ENCODE measurements at places on chromosomes 11 and 22. TPM values are rescaled to one million over a fixed set of nuclear protein-coding genes. Genes with fewer than 3 reads are reported as not detected.

Gene SLC22A8
- not detected for polyA plus RNA-seq

GRCh38 chr22:47188261-47189055 is 426.0 kb downstream of the TBC1D22A start:
- no peak for DNase-seq

Gene CFAP300
- polyA plus RNA-seq, result 3.2 TPM

Gene KCTD17
- polyA plus RNA-seq, result 18.4 TPM

Gene THRSP
- not detected for polyA plus RNA-seq

Gene DDIAS
- polyA plus RNA-seq, result 12.7 TPM

Data from mammary epithelial cell (primary cell).